Amniotic stem cell (primary cell): ENCODE measurements at places on chromosomes 13 and 19.

- no peak for DNase-seq
These were observed 44.3 kb downstream of the NDFIP2 start for GRCh38 chr13:79525064-79525857.

DNA sequence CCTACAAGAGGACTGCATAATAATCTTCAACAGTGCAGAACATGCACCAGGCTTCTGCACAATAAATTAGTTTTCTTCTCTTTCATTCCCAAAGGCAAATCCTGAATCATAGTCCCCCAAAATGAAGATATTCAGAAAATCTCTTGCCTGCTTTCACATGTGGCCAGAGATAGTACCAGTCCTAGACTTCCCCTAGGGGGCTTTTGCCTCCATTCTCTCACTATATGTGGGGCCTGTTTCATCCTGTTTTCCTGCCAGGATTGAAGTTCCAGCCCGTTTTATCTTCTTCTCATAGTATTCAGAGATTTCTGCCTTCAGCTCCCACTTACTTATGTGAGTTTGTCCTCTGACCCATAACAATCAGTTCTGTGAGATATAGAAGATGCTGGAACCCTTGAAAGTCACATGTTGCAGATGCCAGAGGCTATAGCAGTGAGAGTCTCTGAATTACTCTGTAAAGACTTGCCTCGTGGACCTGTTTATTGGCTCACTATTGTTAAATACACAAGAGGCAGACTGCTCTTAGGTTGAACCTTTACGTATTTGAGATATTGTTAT, 421.9 kb upstream of the PCDH9 start:
- no peak for DNase-seq

- no peak for DNase-seq
These were observed 507.4 kb downstream of the DACH1 start for GRCh38 chr13:71359641-71360040.

DNA sequence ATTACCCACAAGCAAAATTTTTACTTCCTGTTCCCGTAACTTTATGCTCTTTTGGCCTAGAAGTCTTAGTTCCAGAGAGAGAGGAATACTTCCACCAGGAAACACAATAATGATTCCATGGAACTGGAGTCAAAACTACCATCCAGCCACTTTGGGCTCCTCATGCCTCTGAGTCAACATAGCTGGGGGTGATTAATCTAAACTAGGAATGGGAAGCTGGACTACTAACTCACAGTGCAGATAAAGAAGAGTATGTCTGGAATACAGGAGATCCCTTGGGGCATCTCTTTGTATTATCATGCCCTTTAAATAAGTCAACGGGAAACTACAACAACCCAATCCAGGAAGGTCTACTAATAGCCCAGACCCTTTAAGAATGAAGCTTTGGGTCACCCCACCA, 8.9 kb upstream of the ELF1 start:
- DNase-seq = no peak

GRCh38 chr13:102598061-102598460, 1.3 kb downstream of the TPP2 start:
- DNase-seq = no peak
